ENCODE measurements at places on chromosomes 6 and 20.

DNA sequence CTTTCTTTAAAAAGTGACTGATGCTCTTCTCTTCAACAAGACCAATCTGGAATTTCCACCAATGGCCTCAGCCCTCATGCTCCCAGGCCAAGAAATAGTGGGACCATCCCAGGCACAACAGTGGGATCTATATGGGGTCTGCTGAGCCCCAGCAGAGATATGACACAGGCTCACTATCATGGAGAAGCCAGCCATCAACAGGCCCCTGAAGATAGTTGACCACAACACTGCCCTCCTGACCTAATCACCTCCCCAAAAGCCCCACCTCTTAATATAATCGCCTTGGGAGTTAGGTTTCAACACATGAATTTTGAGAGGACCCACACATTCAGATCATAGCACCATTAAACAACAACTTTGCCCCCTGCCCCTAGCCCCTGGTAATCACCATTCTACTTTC lies 16.8 kb upstream of the MCM3 start:
- DNase-seq, result no peak

GRCh38 chr6:41711323-41712038 lies 23.9 kb downstream of the TFEB start:
- no peak for DNase-seq

- DNase-seq, result no peak
These were observed 1.1 kb upstream of the FAXC start for GRCh38 chr6:99350573-99350972.

- DNase-seq, result no peak
These were observed 19.7 kb downstream of the SLC22A16 start for GRCh38 chr6:110456694-110457093.

DNA sequence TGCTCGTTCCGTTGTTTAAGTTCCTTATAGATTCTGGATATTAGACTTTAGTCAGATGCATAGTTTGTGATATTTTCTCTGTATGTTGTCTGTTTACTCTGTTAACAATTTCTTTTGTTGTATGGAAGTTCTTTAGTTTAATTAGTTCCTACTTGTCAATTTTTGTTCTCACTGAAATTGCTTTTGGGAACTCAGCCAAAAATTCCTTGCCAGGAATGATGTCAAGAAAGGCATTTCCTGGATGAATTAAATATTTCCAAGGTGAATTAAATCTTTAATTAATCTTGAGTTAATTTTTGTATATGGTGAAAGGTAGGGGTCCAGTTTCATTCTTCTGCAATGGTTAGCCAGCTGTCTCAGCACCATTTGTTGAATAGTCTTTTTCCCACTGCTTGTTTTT lies 406.2 kb upstream of the NOX3 start:
- DNase-seq, result no peak

GRCh38 chr20:32516583-32517517 lies 68.3 kb downstream of the NOL4L start:
- no peak for DNase-seq

- DNase-seq, result no peak
These were observed 56.3 kb downstream of the EZR start for GRCh38 chr6:158762787-158763433.

DNA sequence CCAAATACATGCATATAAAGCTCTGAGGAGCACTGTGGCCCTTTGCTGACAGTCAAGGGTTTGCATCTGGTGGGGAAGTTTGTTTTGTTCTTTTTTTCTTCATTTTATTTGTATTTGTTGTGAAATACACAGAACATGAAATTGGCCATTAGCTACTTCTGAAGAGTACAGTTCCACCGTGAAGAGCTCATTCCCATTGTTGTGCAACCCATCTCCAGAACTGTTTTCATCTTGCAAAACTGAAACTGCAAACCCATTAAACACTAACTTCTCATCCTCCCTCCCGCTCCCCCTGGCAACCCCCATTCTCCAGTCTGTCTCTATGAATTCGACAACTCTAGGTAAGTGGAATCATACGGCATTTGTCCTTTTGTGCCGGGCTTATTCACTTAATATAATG lies 231.3 kb downstream of the TFAP2C start:
- DNase-seq, result no peak

DNA sequence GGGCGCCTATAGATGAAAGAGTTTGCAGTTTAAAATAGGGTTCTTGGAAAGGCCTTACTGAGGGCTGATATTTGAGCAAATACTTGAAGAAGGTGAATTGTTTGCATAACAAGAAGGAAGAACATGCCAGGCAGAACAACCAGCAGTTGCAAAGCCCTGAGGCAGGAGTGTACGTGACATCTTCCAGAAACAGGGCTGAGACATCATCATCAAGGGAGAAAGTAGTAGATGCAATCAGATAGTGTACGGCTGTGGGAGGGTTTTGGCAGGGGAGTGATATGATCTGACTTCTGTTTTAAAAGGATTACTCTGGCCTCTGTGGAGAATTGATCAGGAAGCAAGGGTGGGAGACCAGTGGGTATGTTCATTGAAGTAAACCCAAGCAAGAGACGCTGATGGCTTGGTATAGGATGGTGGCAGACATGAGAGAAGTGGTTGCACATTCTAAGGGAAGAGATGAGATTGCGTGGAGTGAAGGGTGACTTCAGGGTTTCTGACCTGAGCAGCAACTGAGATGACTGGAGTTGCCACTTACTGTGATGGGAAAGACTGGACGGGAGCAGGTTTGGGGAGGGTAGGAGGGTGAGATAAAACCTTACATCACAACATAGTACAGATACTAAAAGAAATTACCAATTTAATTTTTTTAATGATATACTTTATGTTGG lies 28.8 kb downstream of the RIOK1 start:
- DNase-seq, result no peak

GRCh38 chr6:15786846-15787245 lies 124.0 kb upstream of the DTNBP1 start:
- no peak for DNase-seq

DNA sequence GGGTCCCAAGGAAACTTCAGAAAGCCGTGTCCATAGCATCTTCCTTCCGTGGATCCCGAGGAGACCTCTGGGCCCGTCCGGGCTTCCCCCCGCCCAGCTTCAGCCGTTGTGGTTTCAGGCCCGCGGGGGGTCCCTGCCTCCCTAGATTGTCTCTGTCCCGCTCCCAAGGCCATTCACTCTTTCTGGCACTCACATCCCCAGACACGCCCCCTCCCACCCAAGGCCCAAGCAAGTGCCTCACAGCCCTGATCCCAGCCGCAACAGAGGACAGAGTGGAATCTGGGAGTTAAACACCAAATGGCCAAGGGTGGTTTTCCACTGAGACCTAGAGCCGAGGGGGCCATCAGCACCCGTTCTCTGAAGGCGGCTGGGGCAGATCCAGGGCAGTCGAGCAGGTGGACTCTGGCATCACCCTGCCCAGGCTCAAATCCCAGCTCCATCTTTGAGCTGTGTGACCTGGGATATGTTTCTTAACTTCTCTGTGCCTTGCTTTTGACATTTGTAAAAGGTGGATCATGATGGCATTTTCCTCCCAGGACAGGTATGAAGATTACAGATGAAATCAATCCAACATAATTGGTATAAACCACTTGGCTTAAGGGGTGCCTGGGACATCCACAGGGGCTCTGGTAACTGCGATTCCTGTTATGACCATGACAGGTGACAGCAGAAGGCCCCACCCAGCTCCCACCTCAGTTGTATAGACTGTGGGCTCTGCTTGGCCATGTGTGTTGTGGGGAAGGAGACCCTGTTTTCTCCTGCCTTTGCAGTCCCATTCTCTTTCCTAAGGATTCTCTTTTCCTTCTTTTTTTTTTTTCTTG lies 48.1 kb downstream of the CTCFL start:
- DNase-seq, result no peak

GRCh38 chr20:3663858-3664257 lies 659 bp upstream of the GFRA4 start:
- no peak for DNase-seq

DNA sequence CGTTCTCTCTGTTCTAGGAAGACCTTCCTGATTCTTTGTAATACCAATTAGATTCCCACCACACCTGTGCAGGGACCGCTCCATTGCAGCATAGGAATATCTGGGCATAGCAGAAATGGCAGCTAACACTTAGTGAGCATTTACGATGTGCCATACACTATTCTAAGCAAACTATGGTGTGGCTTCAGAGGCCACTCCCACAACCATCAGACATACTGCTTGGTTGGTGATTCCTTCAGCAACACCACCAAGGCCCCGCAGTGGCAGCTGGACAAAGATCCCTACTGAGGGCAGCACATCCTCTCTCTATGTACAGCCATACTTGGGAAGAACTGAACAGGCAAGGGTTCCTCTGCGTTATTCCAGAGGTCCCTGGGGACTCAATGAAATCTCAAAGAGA lies 6.2 kb downstream of the KCNK5 start:
- no peak for DNase-seq

- DNase-seq, result no peak
These were observed 2.1 kb upstream of the RRAGD start for GRCh38 chr6:89414215-89414614.

GRCh38 chr20:7094438-7094997 lies 327.0 kb downstream of the BMP2 start:
- no peak for DNase-seq

DNA sequence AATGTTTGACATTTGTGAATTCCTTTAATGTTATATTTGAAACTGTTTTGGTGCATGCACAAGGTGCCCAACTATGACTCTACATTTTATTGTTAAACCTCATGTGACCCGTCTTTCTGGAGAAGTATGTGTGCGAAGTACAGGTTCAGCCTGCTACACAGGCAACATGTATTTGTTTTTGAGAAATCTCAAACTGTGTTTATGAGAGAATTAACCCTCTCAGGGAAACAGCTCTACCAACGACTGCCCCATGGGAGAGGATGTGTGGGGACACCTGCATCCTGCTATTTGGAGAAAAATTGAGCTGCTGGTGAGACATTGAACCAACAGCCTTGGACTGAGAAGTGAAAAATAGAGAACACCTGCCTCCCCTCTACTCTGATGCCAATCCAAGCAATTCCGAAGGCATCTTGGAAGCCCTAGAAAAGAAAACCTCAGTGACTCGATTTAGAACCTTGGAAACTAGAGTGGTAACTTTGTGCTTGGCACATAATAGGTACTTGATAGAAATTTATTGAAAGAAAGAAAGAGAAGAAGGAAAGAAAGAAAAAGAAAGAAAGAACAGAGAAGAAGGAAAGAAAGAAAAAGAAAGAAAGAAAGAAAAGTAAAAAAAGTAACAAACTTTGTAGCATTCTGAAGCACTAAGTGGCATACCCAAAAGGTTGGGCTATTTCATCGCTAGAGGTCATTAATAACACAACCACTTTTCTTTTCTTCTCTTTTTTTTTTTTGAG lies 2.9 kb upstream of the AKAP12 start:
- no peak for DNase-seq

- no peak for DNase-seq
These were observed 360.5 kb downstream of the KIF16B start for GRCh38 chr20:16212790-16213189.

- no peak for DNase-seq
These were observed 67.4 kb downstream of the MOXD1 start for GRCh38 chr6:132333639-132334520.

- no peak for DNase-seq
These were observed 4.5 kb downstream of the RIPOR2 start for GRCh38 chr6:24931296-24931695.

DNA sequence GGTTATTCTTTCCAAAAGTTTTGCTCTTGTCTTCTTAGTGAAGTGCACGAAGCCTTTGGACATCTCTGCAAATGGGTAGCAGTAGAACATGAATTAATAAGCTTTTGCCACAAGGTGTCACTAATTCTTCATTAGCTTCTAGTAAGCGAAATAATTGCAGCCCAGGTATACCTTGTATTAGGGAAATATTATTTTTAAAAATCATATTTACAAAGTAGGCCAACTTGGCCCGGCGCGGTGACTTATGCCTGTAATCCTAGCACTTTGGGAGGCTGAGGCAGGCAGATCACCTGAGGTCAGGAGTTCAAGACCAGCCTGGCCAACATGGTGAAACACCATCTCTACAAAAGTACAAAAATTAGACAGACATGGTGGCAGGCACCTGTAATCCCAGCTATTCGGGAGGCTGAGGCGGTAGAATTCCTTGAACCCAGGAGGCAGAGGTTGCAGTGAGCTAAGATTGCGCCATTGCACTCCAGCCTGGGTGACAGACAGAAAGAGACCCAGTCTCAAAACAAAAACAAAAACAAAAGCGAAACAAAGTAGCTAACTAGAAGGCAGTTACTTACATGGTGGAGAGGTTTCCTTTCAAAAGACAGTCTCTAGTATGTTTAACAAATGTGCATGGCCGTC lies 8.8 kb upstream of the RSPH3 start:
- no peak for DNase-seq

- DNase-seq, result no peak
These were observed 778.4 kb upstream of the GJE1 start for GRCh38 chr6:141354191-141354955.

DNA sequence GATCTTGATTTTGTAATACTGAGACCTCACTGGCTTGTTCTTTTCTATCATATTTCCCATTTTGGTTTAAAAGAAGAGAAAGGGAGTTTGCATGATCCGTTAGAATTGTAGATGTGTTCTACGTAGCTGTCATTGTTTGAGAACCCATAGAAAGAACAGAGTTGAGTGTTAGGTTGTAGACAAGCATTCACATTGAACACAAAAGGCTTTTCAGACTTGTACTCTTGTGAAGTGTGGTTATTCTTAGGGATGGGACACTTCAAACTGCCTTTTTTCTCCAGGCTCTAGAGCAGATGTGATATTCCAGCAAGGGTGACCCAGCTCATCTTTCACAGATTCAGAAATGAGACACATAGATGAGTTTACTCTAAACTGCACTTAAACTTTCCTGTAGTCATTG lies 19.9 kb downstream of the FOXO3 start:
- no peak for DNase-seq

- no peak for DNase-seq
These were observed 41.4 kb downstream of the SCAND1 start for GRCh38 chr20:35912881-35913280.

DNA sequence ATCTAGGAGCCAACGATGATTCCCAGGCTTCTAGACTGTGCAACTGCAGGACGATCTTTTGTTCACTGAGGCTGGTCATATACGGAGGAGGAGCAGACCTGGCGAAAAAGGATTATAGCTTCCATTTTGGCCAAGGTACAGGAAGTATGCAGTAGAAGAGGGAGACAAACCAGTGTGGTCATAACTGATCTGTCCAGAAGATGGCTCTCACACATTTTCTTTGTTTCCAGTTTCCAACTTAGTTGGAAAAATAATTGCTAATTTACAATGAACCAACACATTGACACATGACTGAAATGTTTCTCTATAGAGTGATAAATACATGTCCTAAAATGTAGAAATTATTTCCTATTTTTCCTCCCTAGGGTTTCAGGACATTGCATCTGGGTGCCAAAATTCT lies 364.1 kb upstream of the BTBD3 start:
- DNase-seq, result no peak

Data from stimulated activated CD4-positive, alpha-beta T cell treated with anti-CD3 and anti-CD28 coated beads, Interleukin-4, amount 100 ng/mL, for 24 hours (primary cell).